ENCODE measurements at places on chromosomes 2 and 18.

- no peak for DNase-seq
Observed at GRCh38 chr2:233156001-233156400, 95.5 kb upstream of the ATG16L1 start.

- DNase-seq = no peak
Observed at GRCh38 chr2:218517434-218518206, 50.5 kb downstream of the USP37 start.

DNA sequence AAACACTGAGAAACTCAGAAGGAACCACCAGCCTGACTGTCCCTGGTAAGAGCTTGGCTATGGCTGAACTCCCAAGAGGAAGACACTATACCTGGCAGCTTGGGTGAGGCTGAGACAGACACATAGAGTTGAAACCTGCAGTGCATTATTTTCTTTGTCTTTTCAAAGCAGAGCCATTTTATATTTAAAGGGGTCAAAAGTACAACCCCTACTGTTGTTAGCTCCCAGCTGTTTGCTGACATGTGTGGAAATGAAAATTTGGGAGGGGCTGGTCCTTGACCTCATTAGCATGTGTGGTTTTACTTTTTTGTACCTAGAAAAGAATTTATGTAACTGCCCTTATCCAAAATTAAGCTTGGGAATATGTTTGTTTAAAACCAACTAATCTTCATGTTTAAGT lies 309.0 kb downstream of the RPRM start:
- DNase-seq = no peak

DNA sequence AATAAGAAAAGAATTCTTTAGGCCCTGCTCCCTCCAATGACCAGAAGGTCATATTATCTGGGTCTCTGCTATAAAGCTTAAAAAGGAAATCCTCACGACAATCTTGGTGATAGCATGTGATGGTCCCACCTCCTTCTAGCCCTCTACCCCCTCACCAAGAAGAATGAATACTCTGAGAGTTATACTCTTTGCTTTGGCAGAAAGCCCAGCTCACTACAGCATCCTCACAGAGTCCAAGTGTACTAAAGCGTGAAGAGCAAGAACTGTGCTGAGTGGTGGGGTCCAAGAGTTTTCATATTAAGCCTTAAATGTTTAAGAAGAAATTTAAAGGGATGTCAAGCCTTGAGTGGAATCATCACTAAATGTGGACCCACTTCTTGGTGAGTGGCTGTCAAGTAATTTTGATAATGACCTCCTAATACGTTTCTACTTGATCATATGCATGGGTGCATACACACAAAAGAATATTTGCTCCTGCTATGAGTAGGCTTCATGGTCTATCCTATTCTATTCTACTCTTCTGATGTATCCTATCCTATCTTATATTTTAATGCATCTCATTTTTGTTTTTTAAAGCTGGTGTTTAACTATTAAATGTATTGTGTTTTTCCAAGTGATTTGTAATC lies 16.5 kb upstream of the SERPINB7 start:
- DNase-seq = no peak

GRCh38 chr2:64743739-64744330 lies 90.1 kb upstream of the SERTAD2 start:
- no peak for DNase-seq

GRCh38 chr2:39069136-39069515 lies 51.7 kb downstream of the SOS1 start:
- no peak for DNase-seq

GRCh38 chr2:212845941-212846340 lies 305.5 kb downstream of the IKZF2 start:
- no peak for DNase-seq

GRCh38 chr2:162123806-162124758 lies 28.0 kb downstream of the GCG start:
- DNase-seq = no peak

DNA sequence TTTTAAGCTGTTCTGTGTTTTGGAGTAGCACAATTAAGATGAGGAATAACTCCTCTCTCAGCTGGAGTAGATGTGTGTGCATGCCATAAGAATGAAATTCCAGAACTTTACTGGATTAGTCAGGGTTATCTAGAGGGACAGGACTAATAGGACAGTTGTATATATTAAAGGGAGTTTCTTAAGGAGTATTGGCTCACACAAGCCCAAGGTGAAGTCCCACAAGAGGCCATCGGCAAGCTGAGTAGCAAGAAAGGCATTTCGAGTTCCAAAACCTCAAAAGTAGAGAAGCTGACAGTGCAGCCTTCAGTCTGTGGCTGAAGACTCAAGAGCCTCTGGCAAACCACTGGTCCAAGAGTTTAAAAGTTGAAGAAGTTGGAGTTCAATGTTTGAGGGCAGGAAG lies 113.7 kb downstream of the RIT2 start:
- DNase-seq = no peak

DNA sequence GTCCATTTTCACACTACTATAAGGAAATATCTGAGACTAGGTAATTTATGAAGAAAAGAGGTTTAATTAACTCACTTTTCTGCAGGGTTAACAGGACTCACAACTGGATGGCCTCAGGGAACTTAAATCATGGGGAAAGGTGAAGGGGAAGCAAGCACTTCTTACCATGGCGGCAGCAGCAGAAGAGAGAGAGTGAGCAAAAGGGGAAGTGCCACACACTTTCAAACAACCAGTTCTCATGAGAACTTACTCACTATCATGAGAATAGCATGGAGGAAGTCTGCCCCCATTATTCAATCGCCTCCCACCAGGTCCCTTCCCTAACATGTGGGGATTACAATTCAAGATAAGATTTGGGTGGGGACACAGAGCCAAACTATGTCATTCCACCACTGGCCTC lies 55.1 kb upstream of the NETO1 start:
- DNase-seq = no peak

DNA sequence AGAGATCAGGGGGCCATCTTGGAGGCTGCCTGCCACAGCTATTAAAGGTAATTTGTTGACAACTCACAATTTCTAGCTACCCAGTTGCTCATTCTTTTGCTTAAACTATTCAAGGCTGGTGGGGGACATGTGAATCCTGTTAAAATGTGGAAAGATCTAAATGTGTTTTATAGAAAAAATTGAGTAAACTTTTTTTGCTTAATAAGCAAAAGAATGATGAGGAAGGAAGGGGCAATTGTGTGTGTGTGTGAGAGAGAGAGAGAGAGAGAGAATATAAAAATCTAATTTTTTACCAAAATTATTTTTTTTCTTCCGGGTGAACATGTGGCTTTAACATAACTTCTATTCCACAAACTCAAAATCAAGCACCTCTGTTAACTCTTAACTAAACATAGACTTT lies 5.2 kb upstream of the IL1RL1 start:
- DNase-seq = no peak

DNA sequence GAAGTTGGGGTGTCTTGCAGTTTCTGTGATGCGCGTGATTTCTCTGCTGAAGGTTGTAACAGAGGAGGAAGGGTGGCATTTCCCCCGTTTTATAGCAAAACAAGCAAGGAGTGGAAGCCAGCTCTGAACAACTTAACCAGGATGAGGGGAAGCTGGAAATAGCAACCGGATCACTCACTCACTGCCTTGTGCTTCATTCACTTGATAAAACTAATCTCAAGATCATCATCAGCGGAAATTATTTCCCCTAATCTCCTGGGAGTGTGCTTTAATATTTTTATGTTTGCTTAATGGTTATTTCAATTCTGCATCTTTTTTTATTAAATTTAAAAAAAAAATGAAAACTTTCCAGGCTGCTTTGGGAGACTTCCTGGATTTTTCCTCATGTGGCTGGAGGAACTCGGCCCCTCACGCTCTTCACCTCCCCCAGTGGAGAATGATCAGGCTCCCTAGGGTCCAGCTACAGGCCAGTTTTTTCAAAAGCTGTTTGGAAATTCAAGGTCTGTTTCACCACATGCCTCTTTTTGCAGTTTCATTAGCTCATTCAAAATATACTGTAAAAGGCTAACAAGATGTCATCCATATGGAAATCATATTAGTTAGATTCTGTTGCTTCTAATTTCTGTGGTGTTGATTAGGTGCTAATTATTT lies 31.7 kb downstream of the CABLES1 start:
- no peak for DNase-seq

GRCh38 chr2:7673853-7674252 lies 756.6 kb downstream of the RNF144A start:
- no peak for DNase-seq

DNA sequence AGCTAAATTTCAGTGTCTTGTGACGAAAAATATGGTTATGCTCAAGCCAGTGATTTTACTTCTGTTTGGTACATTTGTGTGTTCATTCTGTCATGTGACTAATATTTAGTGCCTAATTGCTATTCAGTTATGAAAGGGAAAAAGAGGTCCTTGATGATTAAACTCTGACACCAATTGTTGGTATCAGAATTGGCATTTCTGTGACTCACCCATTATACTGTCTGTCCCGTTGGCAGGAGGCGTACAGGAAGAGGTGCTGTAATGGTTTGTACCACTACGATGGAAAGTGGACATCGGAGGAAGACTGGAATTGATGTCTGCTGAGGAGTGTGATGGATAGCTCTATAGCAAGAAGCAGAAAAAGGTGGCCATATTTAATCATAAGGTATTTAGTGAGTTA lies 310.4 kb upstream of the CCDC68 start:
- no peak for DNase-seq

GRCh38 chr18:75208155-75208835 lies 644 bp downstream of the PTGR3 start:
- peak; percentile 24 for DNase-seq

DNA sequence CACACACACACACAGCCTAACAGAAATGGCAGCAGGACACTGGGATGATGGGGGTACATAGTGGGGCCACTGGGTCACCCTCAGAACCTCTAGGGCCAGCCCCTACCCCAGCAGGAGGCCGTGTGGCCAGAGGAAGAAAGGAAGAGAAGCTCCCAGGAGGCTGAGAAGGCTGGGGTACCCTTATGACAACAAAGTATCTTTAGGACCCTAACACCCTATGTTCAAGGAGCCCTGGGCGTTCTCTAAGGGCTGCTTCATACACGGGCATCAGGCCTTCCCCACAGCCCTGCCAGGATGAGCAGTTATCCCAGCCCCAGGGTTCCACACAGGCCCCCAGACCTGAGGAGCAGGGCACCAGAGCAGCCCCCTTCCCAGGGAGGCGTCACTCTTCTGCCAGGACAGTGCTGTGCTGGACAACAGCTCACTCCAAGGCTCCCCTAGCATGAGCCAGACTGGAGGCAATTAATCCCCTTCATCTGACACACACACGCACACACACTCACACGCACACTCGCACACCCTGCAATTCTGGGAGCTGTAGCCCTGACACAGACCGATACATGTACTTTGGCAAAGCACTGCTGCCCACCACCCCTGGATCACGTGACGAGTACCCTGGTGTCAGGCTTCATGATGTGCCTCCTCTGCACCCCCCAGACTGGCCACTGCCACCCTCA lies 163.6 kb downstream of the TNS1 start:
- DNase-seq = no peak

- no peak for DNase-seq
Observed at GRCh38 chr2:230931556-230932231, 6.7 kb upstream of the GPR55 start.

DNA sequence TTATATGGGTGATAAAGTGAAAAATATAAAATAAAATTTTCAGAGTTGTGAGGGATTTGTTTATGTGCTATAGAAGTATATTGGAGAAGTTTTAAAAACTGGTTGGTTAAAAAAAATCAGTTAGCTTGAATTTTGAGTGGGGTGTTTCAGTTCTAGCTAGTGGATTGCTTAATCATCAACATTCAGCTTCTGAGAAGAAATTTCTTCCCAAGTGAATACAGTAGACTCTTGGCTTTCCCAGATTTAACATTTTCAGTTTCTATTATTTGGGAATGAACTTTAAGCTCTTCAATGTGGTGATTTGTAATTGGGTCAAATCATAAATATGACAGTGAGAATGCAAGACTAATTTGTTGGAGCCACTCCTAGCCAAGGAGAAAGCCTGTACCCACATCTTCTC lies 120.8 kb downstream of the PLCL1 start:
- DNase-seq = no peak

DNA sequence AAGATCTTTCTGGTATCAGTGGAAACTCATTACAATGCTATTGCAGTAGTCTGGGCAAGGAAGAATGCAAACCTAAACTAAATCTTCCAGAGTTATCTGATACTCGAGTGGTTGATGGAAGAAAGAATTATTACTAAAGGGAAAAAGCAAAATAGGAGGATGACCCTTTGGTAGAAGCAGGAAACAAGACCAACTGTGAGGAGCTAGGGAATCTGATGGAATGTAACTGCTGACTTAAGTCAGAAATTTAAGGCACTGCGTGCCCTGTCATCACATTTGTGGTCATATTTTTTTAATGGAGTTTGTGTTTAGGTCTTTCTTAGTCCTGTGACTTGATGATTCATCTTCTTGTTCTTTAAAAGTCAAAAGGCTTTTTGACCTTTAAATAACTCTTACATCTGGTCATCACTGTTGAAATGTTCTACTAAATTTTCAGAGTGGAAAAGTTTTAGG lies 36.5 kb upstream of the ARMC9 start:
- no peak for DNase-seq

DNA sequence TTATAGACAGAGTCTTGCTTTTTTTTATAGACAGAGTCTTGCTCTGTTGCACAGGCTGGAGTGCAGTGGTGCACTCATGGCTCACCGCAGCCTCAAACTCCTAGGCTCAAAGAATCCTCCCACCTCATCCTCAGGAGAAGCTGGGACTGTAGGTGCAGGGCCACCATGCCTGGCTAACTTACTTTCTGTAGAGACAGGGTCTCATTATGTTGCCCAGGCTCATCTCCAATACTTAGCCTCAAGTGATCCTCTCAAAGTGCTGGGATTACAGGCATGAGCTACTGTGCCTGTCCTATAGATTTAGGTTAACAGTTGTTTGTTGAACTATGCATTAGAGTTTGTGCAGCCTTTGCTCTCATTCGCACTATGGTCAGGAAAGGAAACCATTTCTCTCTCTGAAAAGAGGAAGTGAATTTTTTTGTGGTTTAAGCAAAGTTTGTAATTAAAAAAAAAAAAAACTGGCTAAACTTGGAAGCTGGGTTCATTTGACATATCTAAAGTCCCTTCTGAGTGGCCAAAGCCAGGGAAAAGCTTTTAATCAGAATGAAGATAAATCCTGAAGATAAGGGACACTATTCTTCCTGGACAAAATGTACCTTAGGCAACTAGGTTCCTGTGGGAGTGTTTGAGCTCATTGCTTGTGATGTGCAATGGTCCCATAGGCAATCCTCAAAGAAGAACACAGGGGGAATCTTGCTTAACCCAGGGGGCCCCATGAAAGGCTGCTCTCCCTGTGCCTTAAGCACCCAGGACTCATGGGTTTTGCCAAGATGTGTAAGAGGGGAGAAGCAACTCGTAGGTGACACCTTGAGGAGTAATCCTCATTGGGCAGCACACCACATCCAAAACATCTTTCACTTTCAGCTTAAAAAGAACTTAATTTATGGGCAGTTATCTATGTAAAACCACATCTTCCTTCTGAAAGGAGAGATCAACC lies 201.7 kb downstream of the MREG start:
- no peak for DNase-seq

- DNase-seq = no peak
Observed at GRCh38 chr18:79774111-79774510, 23.6 kb upstream of the KCNG2 start.

DNA sequence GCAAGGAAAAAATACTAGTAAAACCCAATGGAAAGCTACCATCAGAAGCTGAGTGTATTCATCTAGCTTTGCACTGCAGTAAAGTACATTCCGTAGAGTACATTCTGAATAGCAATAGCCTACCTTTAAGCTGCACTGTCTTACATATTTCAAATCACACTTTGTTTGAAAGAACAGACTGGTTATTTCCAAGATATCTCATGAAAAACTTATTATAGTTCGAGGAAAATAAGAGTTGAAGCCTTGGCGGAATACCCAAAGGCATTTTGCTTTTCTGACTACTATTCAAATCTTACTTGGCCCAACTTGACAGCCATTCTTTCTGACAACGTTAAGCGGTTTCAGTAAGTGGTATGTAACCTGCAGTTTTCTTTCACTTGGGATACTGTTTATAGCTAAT lies 177.6 kb downstream of the NRXN1 start:
- no peak for DNase-seq
